ENCODE measurements at places on chromosomes 5 and 9. TPM values are rescaled to one million over a fixed set of nuclear protein-coding genes. Genes with fewer than 3 reads are reported as not detected.
A peak's percentile ranks its signal among the peaks of the same experiment; 100 is the strongest.

GRCh38 chr5:76692651-76693050, 23.3 kb upstream of the F2R start:
- DNase-seq, result no peak

DNA sequence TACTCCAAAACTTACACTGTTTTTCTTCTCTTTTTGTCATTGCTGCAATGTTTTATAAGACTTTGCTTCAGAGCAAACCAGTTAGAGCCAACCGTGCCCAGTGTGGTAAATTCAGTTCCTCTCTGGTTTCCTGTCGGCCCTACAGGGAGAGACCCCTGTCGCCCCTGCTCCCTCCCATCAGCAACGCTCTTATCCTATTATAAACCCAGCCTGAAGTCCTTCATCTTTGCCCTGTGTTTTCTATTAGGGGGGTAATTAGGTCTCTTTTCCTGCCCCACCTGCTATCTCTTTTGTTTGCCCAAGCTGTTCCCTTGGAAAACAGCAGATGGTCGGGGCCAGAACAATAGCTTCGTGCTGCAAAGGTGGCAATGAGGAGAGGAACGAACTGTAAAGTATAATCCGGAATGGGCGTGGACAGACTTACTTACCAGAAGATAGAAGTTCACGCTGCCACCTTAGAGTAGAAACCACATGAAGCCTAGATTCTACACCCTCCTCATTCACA, 21.4 kb upstream of the OTULINL start:
- no peak for DNase-seq

- DNase-seq, result no peak
These were observed 176.0 kb upstream of the ZNF608 start for GRCh38 chr5:124922255-124922975.

GRCh38 chr5:181099602-181100086, 31.3 kb downstream of the OR2V1 start:
- DNase-seq, result no peak

GRCh38 chr5:1292846-1293415, 1.9 kb downstream of the TERT start:
- DNase-seq, result no peak

GRCh38 chr9:136667214-136667939, 4.7 kb downstream of the EGFL7 start:
- DNase-seq, result no peak

DNA sequence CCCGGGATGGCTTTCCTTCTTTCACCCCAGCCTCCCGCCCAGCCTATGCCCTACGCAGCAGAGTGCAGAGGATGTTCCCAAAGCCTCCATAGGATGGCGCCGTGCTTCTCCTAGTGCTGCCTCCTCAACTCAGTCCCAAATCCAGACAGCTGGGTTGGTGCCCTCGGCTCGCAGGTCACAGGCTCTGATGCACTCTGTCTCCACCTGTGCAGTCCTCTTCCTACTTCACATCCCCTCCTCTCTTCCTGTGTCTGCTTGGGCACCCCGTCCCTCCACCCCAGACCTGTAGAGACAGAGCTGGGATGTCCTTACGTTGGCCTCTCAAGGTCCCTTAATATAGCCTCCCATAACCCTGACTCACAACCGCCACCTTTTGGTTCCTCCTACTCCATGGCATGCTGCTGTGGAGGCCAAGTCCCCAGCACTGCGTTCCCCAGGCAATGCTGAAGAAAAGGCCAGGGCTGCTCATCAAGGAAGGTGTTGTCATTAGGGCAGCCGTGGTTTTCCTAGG, 314.4 kb downstream of the GADD45G start:
- DNase-seq, result no peak

DNA sequence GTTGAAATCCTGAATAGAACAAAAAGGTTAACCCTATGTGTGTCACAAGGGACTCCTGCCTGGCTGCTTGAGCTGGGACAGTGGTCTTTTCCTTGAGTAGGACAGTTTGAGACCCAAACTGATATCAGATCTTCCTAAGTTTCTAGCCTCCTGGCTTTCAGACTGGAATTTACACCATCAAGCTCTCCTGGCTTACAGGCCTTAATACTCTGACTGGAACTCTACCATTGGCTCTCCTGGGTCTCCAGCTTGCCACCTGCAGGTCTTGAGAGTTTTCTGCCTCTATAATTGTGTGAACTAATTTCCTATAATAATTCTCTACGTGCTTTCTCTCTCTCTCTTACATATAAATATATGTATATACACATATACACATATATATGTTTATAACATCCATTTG, 112.5 kb downstream of the PRR16 start:
- DNase-seq, result no peak

GRCh38 chr9:134515026-134515821, 126.4 kb upstream of the COL5A1 start:
- no peak for DNase-seq

DNA sequence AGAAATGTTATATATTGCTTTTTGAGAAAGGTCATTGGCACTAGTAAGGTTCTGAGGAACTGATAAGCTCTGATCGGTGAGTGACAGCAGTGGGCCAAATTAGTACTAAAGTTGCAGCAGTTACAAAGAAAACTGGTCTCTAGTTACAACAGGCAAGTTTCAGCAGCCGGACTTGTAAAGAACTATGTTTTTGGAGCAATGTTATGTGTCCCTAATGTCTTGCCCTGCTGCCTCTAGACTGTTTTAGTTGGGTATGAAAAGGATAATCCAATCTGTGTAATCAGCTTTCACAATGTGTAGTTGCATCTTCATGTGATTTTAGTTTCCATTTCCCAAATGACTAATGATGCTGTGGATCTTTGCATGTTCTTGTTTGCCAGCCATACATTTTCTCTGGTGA, 113.5 kb downstream of the CAMK4 start:
- no peak for DNase-seq

GRCh38 chr5:40669606-40670390, 9.9 kb upstream of the PTGER4 start:
- no peak for DNase-seq

- no peak for DNase-seq
These were observed 6.5 kb downstream of the STOM start for GRCh38 chr9:121363622-121363961.

GRCh38 chr5:32572778-32573480, 12.4 kb upstream of the SUB1 start:
- peak; percentile 1 for DNase-seq

The ANKRD18A gene
- total RNA-seq, result 1.5 TPM

The PCDHGA6 gene
- total RNA-seq, result 6.4 TPM

The SLC36A2 gene
- not detected for total RNA-seq
